ENCODE measurements at places on chromosomes 5 and 9.

DNA sequence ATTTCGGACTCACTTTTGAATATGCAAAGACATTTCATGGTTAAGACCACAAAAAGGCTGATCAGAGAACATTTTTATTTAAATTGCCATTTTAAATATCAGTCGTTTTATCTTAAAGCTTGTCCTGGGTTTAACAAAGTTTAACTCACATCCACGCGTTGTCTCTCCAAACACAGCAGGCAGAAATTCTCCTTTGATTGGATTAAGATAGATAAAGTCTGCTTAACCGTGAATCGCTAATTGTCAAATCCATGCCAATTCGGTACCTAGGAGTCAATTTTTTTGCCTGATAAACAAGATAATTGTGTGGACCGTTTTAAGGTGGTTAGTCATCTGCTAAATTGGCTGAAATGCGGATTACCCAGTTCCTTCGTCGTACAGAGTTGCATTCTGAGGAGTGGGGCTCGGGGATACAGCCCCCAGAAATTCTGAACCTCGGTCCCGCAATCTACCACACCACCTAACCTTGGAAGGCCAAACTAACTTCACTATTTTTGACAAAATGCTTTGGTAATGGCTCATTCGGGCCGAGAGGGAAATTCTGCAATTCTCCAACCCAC is 665 bp upstream of the BTF3 start:
- DNase-seq: no peak

DNA sequence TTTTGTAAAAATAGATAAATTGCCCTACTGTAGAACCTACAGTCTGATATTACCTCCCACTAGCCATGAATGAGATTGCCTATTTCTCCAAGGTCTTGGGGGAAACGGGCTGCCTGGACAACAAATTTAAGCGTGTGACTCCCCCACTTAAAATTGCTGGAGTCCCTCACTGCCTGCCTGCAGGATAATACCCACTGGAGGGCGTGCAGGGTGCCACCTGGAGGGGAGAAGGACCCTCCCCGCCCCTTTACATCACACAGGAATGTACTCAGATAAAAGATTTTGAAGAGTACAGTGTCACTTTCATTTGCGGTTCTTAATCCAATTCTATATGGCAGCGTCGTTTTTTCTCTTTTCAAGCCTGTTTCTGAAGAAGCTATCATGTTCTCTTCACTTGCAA is 6.2 kb upstream of the TRIM7 start:
- no peak for DNase-seq

DNA sequence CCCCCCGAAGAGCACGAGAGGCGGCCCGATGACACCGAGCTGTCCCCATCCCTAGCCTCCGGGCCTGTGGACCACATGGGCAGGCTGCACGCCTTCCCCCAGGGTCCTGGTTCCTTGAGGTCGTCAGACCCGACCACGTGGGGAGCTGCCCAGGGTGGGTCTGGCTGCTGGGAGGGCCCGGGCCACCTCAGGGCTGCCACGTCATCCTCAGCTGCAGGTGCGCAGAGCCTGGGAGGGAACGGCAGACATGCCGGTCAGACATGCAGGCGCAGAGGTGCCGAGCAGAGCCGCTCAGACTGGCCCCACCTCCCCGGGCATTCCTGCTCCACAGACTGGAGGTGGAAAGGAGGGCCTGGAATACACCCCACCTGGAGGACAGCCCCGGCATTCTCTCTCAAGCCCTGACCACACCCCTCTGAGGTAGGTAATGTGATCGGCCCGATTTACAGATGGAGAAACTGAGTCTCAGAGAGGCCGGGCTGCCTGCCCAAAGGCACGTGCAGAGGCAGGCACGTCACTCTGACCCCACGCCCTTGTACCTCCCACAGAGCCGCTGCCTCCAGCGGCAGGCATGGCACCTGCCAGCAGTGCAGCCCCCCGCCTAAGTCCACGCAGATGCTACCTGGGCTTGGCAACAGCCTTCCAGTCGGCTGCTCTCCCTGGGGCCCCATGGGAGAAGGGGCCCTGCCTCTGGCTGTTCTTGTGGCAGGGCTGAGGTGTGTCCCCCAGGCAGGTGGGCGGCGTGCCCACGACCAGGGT is 649 bp downstream of the CCDC187 start:
- no peak for DNase-seq

GRCh38 chr9:125759764-125760129 is 12.6 kb downstream of the PBX3 start:
- no peak for DNase-seq

- peak; percentile 62 for DNase-seq
These were observed 442.4 kb upstream of the ZNF462 start for GRCh38 chr9:106420511-106420944.

- no peak for DNase-seq
These were observed 248.4 kb downstream of the TLR4 start for GRCh38 chr9:117952581-117952980.

GRCh38 chr5:80255431-80255810 is 427 bp downstream of the SERINC5 start:
- DNase-seq: peak; percentile 64

DNA sequence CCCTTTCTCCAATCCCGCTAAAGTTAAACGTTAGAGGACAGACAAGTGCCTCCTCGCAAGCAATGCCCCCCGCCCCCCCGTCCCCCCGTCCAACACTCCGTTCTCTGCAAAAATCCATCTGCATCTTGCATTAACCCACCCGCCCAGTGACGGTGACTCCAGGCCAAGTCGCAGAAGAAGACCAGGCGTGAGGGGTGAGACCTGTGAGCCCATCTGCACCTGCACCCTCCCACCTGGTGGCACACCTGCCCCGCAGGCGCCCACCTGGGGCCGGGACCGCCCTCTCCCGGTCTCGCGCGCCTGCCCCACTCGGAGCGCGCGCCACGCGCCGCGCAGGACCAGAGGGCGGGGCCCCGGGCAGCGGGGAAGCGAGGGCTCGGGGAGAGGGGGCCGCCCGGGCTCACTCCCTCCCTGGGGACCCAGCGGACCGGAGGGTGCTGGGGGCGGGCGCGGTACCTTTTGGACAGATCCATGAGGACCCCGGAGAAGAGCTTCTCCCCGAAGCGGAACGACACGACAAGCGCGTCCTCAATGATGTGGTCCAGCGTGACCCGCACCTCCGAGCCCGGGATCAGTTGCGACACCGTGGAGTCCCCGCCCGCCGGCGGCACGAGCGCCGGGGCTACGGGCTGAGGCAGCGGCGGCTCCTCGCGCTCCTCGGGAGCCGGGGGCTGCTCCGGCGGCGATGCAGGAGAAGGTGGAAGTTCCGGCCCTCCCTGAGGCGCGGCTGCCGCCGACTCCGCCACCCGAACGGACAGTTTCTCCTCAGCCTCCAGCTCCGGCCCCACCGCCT is 705 bp downstream of the PWWP2A start:
- DNase-seq: peak; percentile 46

DNA sequence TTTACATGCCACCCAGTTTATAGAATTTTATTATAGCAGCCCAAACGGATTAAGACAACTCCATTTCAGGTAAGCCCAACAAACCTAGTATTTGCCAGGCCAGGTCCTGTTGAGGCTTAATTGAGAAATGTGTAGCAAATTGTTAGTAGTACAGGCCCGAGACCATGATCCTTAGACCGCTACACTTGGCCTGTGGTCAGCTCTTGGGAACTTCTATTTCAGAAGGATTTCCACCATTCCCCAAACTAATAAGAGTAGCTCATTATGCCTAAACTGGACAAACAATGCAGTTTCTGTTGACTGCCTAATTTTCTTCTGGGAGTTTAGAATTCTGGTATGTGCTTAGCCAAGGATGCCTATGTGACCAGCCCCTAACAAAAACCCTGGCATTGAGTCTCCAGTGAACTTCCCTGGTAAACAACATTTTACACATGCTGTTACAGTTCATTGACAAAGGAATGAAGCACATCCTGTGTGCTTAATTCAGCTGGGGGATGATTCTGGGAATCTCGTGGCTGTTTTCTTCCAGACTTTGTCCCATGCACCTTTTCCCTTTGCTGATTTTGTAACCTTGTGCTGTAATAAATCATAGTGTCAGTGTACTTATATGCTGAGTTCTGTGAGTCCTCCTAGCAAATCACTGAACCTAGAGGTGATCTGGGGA is 5.6 kb upstream of the GPX3 start:
- no peak for DNase-seq

DNA sequence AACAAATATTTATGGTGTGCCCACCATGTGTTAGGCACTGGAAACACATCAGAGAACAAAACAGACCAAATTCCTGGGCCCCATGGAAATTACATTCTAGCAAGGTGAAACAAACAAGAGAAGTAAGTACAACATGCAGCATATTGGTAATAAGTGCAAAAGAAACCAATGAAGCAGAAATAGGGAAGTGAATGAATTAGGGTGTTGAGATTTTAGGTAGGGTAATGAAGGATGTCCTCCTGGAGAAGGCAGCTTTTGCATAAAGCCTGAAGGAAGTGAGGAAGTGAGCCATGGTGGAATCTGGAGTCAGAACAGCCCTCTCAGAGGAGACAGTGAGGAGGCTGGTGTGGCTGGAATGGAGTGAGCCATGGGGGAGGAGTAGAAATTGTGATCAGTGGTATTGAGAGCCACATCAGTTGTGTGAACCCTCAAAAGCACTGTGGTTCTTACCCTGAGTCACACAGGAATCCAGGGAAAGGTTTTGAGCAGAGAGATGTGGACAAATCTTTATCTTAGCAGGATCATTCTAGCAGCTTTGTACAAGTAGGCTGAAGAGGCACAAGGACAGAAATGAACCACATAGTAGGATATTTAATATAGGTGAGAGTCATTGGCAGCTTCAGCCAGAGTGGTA is 52.7 kb upstream of the ARL15 start:
- no peak for DNase-seq

DNA sequence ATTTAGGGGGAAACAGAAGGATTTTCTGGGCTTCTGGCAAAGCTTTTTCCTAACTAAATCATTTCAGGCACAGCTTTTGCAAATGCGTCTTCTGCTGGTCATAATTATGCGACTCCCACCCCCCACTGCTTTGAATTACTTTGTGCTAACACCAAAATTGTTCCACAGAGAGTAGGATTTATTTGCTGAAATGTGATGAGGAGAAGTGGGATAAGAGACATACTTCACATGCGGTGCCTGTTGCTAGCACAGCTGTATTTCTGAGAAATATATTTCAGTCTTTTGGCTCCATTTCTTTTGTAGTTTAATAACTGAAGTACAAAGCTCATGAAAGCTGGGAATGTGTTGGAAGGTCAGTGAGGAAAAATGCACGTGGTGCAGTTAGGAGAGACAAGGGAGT is 83.2 kb upstream of the TAS2R1 start:
- no peak for DNase-seq

GRCh38 chr9:109935406-109936087 is 155.5 kb downstream of the PALM2AKAP2 start:
- peak; percentile 37 for DNase-seq

DNA sequence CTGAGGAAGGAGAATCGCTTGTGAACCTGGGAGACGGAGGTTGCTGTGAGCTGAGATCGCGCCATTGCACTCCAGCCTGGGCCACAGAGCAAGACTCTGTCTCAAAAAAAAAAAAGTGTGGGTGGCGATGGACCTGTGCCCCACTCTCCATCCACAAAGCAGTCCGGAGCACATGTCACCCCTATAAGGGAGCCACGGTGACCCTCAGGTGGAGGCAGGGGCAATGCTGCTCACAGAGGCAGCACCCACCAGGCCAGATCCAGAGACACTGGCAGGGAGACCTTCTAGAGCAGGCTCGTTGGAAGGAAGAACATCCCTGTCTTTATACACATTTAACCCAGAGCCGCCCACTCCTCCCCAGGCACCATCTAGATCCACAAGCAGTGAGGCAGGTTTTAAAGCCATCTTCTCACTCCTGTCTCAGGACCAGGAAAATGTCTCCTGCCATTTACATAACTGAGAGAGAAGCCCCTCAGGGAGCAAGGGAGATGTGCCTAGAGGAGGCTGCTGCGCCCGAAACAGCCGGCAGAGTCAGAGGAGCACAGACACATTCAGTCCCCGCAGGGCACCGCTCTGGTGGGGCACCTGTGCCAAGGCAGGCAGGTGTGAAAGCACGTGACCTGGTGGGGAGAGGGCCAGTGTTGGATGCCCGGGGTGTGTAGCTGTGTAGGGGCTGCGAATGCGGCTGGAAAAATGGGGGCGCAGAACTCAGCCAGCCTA is 31.6 kb upstream of the ADAMTS2 start:
- no peak for DNase-seq

DNA sequence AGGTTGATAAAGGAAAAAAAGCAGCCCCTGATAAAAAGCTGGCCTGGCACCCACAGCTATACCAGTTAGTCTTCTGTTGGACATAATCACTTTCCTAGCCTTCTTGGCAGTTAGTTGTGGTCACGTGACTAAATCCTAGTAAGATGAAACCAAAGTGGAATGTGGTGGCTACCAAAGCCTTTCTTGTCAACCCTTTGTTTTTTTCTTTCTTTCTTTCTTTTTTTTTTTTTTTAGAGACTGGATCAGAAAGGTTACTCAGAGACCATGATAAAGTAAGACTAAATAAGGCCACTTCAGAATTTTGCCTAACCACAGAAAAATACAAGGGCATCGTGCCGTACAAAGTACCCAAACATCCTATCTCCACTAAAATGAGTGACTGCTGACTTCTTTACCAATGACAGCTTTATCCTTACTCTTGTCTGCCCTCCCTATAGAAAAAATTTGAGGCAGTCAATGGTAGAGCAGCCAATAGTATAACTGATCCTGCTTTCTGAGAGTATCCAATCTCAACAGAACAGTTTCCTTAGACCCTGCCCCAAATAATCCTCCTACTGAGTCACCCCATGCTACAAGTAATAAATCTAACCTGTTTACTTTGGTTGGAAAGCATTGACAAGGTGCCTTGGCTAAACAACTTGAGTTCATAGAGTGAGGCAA is 14.2 kb upstream of the KIF27 start:
- no peak for DNase-seq

GRCh38 chr9:93597142-93597706 is 20.8 kb downstream of the PHF2 start:
- DNase-seq: no peak

- DNase-seq: no peak
These were observed 41.1 kb downstream of the ANKRD33B start for GRCh38 chr5:10604975-10605374.

GRCh38 chr5:175861337-175862130 is 9.8 kb upstream of the CPLX2 start:
- no peak for DNase-seq

DNA sequence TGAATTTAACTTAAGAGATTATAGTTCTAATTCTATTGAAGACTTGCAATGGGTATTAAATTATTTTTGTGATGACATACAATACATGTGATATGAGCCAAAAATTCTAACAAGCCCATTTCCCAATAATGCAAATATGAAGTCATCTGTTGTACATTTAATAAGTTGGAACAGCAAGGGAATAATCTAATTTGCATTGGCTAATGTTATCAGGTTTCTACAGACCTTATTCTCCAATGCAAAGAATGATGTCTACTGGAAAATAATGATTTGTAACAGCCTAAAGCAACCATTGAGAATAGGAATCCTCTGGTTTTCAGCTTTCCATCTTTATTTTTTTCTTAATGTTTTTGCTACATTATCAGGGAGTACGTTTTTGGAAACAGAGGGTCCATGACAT is 89.1 kb upstream of the MINAR2 start:
- DNase-seq: no peak
